ENCODE measurements at places on chromosomes 4 and X.

GRCh38 chr4:2048831-2049230 is 10.3 kb upstream of the NAT8L start:
- DNase-seq = no peak

GRCh38 chr4:38062776-38063097 is 102.5 kb downstream of the PTTG2 start:
- no peak for DNase-seq

GRCh38 chr4:122917731-122918130 is 4.7 kb downstream of the NUDT6 start:
- no peak for DNase-seq

DNA sequence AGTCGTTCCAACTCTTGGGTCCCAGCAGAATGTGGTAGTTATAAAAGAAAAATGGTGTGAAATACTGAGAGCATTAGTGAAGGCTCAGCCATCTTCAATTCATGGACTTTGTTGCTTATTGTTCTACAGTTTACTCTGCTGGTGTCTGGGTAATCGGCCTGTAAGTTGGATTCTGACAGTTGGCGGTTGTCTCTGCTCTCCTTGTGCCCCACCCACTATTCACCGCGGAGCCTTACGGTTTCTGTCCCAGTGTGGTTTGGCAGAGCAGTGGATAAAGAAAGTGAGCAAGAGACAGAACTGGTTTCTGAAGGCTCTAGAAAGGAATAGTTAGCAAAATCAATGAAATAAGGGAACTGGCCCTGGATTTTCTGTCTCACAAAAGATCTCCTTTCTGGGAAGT is 9.1 kb downstream of the LONRF3 start:
- DNase-seq = no peak

- no peak for DNase-seq
These were observed 184.4 kb downstream of the CAMK2D start for GRCh38 chr4:113576947-113577678.

DNA sequence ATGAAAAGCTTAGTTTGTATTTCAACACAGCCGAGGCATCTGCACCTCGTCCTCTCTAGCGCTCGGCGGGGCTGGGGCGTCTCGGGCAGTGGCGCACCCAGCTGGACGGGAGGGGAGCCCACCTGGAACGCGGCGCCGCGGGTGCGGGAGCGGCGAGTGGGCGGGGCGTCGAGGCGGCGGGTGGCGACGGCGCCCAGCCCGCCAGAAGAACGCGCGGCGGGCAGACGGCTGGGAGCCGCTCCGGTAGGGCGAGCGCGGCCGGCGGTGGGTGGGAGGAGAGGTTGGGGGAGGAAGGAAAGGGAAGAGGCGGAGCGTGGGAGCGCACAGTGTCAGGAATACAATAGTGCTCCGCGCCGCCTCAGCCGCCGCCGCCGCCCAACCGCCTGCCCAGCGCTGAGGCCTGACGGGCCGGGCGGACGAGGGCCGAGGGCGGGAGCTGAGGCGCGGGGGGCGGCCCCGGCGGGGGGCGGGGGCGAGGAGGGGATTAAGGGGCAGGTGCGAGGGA is at the start of gene JADE3:
Gene JADE3 (plus strand): TSS at position 324 of the 505 bp plus-strand sequence. CDS start 72,474 bp downstream, outside the sequence.
- no peak for DNase-seq

GRCh38 chr4:79211490-79211889 is 114.4 kb downstream of the NAA11 start:
- DNase-seq = no peak

DNA sequence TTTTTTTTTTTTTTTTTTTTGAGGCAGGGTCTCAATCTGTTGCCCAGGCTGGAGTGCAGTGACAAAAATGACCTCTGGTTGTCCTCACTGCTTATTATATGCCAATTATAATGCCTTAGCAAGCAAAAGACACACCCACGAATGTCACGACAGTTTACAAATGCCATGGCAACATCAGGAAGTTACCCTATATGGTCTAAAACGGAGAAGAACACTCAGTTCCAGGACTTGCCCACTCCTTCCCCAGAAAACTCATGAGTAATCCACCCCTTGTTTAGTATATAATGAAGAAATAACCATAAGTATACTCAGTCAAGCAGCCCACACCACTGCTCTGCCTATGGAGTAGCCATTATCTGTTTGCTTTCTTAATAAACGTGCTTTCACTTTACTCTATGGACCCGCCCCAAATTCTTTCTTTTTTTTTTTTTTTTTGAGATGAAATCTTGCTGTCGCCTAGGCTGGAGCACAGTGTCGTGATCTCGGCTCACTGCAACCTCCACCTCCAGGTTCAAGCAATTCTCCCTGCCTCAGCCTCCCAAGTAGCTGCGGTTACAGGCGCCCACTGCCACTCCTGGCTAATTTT is 106.2 kb downstream of the SMIM20 start:
- peak; percentile 32 for DNase-seq

GRCh38 chr4:174118171-174118570 is 165.3 kb downstream of the FBXO8 start:
- no peak for DNase-seq

GRCh38 chr4:40672528-40673522 is 43.2 kb upstream of the RBM47 start:
- peak; percentile 33 for DNase-seq

GRCh38 chr4:183591301-183591700 is 67.7 kb downstream of the RWDD4 start:
- DNase-seq = no peak

DNA sequence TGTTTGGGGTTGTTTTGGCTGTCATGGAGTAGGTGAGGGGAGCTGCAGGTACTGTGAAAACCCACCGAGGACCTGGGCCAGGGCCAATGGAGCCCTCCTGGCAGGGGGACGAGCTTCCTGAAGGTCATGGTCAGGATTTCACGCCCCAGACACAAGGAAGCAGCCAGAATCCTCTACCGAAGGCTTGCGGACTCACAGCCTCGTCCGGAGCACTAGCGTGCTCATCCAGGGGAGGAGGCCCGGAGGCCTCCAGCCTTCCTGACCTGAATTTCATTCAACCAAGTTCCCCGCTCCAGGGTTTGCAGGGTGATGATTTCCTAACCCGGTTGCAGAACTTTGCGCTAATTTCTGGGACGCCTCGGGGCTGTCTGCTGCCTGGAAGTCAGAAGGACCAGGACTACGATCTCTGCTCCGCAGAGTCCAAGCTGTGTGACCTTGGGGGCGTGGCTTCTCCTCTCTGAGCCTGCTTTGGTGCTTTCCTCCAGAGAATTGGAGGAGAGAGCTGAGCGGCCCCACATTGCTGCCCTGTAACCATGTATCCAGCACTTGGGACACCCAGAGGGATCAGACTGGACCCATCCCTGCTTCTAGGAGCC is 56.2 kb upstream of the ADRA2C start:
- DNase-seq = no peak

GRCh38 chr4:184644553-184645307 is 4.5 kb downstream of the CASP3 start:
- DNase-seq = no peak

- no peak for DNase-seq
These were observed 25.4 kb upstream of the GNRHR start for GRCh38 chr4:67779631-67780030.

- no peak for DNase-seq
These were observed 185.8 kb upstream of the GPRIN3 start for GRCh38 chr4:89493367-89493766.

- DNase-seq = no peak
These were observed 19.4 kb downstream of the MRFAP1 start for GRCh38 chr4:6659897-6660296.

GRCh38 chrX:47540754-47541538 is 20.1 kb upstream of the ARAF start:
- DNase-seq = no peak

GRCh38 chr4:153426207-153426885 is 39.8 kb upstream of the TMEM131L start:
- no peak for DNase-seq

DNA sequence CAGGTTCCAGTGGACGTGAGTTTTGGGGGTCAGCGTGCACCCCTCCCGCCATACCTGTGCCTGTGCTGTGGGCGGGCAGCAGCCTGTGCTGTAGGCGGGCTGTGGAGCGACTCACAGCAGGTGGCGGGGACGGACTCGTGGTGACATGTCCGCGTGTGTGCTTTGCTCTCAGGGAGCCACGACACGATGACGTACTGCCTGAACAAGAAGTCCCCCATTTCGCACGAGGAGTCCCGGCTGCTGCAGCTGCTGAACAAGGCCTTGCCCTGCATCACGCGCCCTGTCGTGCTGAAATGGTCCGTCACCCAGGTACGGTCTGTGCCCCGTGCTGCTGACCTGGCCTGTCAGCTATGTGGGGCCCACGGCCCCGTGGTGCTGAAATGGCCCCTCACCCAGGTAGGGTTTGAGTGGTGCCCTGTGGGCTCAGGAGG is 7.4 kb downstream of the PLCXD1 start:
- no peak for DNase-seq

DNA sequence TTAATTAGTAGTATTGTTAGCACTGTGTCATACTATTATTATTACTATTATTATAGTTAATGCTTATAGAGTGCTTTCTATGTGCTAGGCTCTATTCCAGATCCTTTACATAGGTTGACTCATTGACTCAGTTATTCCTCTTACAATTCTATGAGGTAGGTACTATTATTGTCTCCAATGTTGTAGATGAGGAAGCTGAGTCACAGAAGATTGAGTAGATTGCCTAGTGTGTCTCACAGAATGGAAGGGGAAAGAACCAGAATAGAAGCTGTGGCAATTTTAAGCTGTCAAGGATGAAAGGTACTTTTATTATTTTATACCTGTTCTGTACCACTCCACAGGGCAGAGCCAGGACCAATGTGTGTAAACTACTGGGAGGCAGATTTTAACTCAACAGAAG is 1.9 kb upstream of the TCEAL1 start:
- DNase-seq = no peak

DNA sequence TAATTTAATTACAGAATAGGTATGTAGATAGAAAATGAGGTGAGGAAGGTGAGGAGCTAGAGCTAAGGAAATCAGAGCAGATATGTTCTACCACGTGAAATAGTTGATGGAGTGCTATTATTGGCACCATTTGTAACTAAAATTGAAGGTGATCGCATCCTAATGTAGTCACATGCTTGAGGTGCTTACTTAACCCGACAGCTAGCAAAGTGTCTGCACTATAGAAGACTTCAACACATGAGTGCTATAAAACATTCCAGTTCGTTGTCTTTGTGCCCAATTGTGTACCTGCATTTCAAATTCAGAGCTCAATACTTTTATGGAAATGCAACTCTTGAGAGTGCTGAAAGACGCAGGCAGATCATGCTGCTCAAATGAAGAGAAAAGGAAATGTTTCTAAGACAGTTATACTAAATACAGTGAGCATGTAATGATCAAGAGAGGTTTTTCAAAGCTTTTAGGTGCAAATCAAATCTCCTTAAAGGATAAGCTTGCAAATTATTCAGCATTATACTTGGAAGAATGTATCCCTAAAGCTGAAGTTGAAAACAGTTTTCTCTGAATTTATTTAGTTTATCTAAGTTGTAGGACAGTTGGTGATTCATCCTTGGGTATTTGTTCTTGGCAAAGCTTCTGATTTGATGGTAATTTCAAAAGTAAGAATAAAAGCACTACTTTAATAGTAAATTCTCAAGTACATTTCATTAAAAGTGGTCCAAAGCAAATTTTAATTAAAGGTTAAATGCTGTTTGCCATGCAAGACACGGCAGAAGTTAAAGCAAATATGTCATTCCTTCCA is 223.9 kb upstream of the EPHA5 start:
- DNase-seq = no peak

DNA sequence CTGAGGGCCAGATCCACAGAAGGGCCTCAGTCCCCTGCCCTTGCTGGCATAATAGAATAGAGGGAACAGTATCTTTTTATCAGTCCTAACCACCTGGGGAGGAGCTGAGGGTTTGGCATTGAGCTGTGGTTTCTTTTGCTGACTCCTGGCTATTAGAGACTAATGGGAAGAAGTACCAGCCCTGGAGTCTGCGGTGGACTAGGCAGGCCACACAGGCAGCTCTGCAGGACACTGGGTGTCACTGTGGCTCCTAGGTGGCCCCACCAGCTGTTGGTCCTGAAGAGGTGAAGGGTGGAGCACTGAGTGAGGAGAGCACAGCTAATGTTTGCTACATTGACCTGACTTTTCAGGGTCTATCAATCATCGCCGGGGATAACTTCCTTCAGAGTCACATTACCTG is 52.8 kb upstream of the GPC4 start:
- no peak for DNase-seq

DNA sequence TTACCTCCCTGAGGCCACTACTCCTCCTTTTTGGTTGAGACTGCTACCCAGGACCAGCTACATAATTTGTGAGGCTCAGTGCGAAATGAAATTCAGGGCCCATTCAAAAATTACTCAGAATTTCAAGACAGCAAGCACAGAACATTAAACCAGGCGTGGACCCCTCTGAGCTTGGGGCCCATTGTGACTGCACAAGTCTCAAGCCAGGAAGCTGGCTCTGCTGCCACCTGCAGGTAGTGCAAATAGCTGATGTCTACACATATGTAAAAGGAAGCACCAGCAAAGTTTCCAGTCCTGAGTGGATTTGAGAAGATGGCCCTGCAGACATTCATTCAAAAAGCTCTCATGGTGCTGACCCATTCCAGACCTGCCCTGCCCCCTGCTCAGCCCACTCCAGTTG is 213.4 kb upstream of the LNX1 start:
- peak; percentile 3 for DNase-seq

GRCh38 chr4:149605601-149606378 is 209.9 kb downstream of the IQCM start:
- DNase-seq = no peak

DNA sequence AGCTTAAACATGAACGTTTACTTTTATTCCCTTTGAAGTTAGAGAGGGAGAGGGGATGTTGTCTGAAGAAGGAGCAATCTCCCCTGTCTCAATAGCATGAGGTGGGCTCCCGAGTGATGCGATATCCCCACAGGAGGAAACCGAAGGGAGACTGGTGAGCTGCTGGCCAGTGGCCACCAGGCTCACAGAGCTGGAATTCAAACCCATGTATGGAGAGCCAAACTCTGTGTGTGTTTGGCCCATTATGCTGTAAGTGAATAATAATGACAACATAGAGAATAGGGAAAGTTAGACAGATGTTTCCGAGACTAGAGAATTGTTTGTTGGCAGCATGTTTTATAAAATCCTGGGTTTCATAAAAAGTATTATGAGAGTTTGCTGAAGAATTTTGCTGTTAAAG is 66.1 kb upstream of the CLNK start:
- no peak for DNase-seq

GRCh38 chrX:14964500-14964899 is 91.3 kb downstream of the MOSPD2 start:
- no peak for DNase-seq

DNA sequence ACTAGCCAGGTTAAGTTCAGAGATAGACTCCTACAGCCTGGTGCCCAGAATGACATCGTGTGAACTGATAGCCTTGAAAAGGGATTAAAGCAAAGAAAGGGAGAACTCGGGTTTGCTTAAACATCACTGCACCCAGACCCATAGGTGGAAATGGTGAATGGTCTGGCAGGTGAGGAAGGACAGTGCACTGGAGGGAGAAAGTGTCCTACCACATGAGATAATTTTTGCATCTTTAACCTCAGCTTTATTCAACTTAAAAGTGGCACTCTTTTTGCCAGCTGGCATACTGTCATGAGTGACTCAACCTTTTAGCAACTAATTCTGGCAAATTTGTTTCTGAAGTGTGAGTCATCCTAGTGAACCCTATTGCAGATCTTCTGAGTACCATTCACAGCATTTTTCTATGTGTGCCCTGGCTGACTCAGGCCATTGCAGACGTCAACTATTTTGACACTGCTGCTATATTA is 53.0 kb upstream of the DAPP1 start:
- DNase-seq = no peak
